DMS79 treated with DMSO at 0.1 percent for 48 hours (cell line): ENCODE measurements at places on chromosomes 2 and 18.
A peak's percentile ranks its signal among the peaks of the same experiment; 100 is the strongest.

- DNase-seq, result no peak
These were observed 3.6 kb upstream of the TSPYL6 start for GRCh38 chr2:54259413-54260240.

- DNase-seq, result peak; percentile 93
These were observed at the start of gene RIF1 for GRCh38 chr2:151409601-151410484. TSS of gene RIF1 (plus strand) at chr2:151409902. CDS start at chr2:151410424, 522 bp downstream.

- DNase-seq, result no peak
These were observed 30.7 kb upstream of the SCN1A start for GRCh38 chr2:166158546-166158945.

GRCh38 chr2:187986390-187987105 is 305.1 kb upstream of the GULP1 start:
- no peak for DNase-seq

DNA sequence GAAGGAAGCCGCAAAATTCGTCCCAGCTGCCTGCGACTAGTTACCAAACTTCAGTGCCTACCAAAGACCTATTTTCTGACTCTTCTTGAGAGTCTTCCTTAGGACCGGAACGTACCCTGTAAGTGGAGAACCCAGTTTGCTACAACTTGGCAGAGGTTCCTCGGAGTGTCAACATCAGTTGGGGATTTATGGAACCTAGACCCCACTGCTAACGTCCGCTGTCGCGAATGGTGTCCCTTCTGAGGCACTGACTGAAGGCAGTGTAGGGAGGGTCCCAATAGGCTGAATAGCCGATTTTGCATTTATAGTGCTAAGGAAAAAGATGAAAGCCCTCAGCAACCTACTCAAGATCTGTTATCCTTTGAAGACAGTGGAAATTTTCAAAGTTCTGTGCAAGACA is 568 bp upstream of the STK17B start:
- DNase-seq, result no peak

DNA sequence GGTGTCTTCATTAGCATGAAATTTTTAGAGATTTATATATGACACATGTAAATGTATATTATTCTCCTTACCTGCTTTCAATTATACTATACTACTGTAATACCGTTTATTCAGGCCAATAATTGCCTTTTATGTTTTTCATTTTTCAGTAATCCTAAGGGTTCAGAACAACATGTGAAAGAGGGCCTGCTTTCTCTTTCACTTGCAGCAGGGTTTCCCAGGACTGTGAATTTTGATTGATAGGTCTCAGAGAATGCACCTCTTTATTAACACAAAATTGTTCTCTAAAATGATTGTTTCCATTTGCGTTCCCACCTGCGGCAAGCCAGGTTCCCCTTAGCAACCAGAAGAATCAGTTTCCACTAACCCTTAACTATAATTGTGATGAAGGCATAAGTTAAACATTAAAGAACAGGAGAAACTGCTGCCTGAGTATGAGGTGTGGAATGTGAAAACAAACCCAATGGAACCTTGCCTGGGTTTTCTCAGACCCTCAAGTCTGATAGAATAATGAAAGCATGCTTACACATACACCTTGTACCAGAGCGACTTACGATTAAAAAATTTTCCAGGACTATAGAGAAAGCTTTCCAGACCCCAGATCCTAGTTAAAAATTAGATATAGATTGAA is 1591.2 kb upstream of the LRRTM1 start:
- DNase-seq, result no peak

- DNase-seq, result no peak
These were observed 22.2 kb upstream of the NAB1 start for GRCh38 chr2:190626641-190627210.

DNA sequence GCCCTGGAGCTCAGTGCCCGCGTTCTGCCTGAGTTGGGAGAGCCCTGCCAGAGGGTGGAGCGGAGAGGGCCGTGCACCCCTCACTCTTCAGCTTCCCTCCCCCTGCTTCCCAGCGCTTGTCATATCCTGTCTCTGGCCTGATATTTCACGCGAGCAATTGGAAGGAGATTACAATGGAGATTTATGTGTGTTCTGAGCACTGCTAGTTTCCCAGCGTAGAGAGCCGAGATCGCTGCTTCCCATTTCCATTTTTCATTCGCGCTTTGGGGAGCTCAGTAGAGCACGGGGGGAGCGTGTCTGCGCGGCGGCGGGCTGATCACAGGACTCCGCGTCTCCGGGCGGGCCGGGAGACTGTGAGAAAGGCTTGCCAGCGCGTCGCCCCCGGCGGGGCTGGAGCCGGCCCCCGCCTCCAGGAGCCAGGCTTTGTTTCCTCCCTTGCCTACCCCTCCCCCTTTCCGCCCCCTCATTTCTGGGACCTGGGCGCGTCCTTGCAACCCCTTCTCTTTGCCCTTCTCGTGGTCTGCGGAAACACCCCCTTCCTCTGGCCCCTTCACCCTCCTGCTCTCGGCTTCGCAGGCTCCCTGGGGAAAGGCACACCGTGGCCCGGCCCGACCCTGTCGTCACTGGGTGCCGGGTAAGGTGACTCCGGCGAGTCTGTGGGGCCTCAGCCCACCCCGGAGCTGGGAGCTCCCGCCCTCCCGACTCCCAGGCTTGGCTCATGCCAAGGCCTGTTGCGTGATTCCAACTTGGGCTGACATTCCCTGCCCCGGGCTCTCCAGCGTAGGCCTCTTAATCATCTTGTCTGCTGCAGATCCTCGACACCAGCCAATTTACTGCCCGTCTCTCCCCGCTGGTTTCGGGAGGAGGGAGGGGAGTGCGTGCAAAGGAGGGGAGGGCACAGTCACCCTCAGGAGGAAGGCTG is 5.8 kb downstream of the DLX2 start:
- DNase-seq, result peak; percentile 17

GRCh38 chr18:77042583-77042982 is 90.0 kb downstream of the MBP start:
- DNase-seq, result no peak

DNA sequence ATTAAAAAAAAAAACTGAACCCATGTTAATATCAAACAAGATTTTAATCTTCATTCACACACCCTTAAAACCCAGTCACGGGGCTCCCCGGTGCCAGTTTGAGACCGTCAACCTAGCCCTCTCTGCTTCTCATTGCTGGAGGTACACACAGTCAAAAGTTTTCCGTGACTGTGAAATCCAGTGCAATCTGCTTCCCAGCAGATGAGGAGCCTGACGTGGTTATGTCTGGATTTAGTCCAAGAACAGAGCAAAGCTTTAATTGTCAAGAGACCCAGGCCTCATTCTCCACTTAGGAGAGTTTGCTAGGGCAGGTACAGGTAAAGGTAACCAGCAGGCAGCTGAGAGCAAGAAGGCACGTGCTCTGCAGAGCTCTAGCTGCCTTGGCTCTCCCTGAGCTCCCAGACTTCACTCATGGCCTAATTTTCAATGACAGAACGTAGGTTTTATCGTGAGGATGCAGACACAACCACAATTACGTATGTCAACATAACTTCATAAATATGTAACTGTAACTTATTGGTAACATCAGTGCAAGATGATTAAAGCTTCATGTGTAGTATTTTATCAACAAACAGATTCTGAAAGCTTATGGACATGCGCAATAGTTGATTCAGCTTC is 56.3 kb downstream of the SLC16A14 start:
- DNase-seq, result peak; percentile 7

DNA sequence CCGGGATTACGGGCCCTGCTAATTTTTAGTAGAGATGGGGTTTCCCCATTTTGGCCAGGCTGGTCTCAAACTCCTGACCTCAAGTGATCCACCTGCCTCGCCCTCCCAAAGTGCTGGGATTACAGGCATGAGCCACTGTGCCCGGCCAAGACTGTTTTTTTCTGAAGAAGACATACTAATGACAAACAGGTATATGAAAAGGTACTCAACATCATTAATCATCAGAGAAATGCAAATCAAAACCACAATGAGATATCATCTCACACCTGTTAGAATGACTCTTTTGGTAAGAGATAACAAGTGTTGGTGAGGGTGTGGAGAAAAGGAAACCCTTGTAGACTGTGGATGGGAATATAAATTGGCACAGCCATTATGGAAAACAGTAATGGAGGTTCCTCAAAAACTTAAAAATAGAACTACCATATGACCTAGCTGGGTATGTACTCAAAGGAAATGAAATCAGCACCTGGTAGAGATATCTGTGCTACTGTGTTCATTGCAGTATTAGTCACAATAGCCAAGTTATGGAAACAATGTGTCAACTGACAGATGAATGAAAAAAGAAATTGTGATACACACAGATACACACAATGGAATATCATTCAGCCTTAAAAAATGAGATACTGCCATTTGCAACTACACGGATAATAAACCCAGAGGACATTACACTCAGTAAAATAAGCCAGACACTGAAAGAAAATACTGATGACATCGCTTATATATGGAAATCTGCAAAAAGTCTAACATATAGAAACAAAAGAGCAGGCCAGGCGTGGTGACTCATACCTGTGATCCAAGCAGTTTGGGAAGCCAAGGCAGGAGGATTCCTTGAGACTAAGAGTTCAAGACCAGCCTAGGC is 20.8 kb downstream of the SOS1 start:
- DNase-seq, result no peak

GRCh38 chr2:28506112-28506910 is 10.5 kb downstream of the PLB1 start:
- no peak for DNase-seq
